ENCODE measurements at places on chromosomes 12 and 14.

DNA sequence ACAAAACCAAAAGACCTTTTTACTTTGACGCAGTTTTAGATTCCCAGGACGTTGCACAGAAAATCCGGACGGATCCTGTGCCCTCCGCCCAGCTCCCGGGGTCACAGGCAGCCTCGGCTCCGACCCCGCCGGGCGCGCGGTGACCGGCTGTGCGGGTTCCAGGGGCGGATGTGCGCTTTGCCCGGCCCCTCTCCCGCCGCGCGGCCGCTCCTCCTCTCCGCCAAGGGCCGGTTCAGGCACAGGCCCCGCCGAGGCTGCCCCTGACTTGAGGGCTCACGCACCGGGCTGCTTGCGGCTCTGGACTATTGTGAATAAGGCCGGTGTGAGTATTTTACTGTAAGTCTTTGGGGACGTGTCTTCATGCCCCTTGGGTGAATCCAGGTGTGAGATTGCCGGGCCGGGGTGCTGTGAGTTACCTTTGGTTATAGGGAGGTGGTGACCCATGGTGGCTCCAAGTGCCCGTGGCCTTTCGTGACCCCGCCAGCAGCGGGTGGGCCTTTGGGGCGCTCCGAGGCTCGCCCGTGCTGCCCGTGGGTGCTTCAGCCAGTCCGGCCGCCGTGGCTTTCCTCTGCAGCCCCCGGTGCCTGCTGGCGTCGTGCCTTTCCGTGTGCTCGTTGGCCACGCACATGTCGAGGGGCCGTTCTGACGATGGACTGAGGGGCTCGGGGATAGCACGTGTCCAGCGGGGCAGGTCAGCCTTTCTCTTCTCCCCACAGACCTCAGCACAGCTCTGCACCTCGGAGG lies 45.9 kb downstream of the NOC4L start:
- no peak for DNase-seq

DNA sequence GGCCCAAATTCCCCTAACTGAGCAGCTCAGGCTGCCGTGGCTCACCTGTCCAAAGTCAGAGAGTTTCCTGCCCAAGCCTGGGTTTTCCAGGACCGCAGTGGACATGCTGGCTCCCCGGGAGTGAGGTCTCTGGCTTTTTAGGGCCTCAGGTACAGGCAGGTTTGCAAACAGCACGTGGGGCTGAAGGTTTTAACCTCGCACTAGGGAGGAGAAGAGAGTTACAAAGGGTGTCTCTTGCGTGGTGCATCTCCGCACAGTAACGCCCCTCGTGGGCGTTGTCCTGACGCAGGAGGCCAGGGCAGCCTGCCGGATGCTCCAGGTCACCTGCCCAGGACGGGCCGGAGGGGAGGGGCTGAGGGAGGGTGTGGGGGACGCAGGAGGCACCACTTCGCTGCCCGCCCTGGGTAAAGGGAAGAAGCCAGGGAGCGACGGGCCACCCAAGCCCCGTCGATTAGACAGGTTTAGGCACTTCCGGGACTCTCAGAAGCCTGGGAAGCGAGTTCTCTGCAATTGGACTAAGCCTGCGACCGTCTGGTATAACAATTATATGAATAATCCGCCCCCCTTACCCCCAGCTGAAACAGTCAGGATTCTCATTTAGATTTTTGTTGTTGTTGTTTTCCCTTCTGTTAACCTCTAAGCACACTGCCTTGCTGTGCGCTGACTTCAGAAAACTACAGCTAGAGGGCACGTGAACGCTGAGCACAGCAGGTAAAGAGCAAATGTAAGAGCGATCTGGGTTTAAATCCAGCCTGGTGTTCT lies at the start of gene PAH:
PAH (minus strand) TSS at position 219 of the 762 bp plus-strand sequence; CDS start at position 105, 114 bp downstream.
- DNase-seq, result no peak

GRCh38 chr12:115758183-115758582 lies 519.3 kb downstream of the MED13L start:
- no peak for DNase-seq

GRCh38 chr14:61468063-61468825 lies 146.9 kb downstream of the PRKCH start:
- DNase-seq, result no peak

DNA sequence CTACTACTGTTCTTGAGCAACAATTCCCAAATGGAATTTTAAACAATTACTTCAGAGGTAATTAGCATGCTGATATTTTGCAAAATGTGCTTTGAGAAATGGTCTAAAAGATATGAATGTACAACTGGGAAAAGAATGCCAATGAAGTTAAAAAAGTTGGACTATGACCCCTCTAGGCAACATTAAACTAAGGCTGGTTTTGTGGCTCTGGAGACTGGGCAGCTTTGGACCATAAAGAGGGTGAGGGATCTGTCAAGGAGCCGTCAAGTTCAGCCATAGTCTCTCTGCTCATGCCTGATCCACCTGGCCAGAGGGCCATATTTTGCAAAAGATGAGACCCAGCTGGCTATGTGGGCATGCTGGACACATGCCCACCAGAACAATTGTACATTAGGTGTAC lies 38.8 kb downstream of the CMAS start:
- DNase-seq, result no peak

DNA sequence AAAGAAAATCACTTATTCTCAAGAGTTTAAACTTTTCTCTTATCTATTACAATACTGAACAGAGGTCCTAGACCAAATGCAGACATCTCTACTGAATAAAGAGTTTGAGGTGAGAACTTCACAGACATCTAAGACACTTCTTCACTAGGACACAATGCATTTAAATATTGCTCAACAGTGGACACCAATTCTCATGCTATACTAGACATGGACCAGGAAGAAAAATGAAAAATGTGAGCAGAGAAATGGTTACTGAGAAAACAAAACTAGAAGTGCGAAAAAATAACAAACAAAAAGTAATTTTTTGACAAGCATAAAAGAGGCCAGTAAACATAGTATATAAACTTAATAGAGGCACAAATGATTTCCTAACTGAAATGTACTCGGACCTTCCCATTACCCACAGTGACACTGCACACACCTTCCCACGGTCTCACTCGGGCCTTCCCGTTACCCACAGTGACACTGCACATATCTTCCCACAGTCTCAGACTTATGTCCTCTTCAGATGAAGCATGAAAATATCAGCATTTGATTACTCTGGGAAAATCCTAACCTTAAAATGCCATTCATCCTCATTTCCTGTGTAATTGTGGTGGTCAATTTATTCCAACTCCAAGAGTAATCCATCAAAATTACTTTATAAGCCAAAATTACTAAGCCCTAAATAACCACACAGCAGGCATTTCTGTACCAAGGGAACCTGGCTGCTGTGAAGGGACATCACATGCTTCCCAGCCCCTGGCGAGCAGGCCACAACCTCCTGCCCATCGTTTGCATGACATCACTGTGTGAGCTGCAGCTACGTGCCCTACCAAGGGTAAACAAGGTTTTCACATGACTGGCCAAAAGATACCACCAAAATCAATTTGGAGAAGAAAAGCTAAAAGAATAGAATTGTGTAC lies 6.4 kb downstream of the SLC15A4 start:
- DNase-seq, result no peak

Data from fibroblast of skin of right quadriceps (primary cell).